ENCODE measurements at places on chromosomes 4 and X.

DNA sequence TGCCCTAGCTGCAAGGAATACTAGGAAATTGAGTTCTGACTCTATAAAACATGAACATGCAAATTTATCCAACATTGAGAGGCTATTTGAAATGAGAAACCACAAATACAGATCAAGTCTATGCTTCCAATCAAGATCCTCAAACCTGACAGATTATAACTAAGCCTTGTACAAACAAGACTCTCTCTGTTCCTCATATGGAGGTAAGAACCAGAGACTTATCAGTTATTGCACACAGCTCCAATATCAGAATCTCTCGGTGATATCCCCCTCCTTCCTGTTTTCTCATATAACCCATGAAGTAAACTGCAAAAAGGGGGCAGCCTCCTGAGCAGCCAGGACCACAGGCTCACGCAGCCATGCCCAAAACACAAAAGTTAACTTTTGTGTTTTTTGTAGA, 36.5 kb downstream of the FBXW7 start:
- DNase-seq = no peak

GRCh38 chr4:68209003-68209402, 36.5 kb downstream of the TMPRSS11B start:
- DNase-seq = no peak

- DNase-seq = no peak
Observed at GRCh38 chrX:134694333-134695322, 36.4 kb upstream of the PLAC1 start.

- no peak for DNase-seq
Observed at GRCh38 chr4:78640714-78641113, 89.1 kb downstream of the ANXA3 start.

DNA sequence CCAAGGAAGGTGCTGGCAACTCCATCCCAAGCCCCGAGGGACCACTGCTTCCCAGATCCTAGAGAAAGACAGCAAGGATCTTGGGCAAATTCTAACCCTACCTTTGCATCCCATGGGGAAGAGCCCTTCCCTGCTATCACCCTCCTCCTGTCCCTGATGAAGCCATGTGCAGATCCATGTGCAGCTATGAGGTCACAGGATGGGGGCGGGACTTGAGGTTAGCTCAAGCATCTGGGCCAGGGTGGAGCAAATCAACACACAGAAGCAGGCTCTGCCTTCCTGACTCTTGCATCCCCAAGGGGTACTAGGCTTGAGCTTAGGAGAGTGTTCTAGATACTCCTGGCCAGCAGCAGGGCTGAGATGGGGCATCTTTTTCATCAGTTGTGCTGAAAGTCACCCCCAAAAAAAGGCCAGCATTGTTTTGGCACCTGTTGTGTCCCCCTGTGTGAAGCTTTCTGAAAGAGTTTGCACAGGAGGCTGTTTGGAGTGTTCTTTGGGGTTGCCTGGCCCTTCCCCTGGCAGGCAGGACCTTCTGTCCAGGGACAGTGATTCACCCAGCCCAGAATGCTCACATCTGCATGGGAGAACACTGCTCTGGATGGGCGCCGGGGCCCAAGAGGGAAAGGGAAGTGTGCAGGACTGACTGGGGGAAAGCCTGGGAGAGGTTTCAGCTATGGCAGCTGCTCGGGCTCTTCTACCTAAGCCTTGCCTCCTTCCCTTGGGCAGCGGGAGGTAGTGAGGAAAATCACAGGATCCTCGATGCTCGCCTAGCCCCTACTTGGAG, 50.8 kb downstream of the PRPS1 start:
- no peak for DNase-seq

DNA sequence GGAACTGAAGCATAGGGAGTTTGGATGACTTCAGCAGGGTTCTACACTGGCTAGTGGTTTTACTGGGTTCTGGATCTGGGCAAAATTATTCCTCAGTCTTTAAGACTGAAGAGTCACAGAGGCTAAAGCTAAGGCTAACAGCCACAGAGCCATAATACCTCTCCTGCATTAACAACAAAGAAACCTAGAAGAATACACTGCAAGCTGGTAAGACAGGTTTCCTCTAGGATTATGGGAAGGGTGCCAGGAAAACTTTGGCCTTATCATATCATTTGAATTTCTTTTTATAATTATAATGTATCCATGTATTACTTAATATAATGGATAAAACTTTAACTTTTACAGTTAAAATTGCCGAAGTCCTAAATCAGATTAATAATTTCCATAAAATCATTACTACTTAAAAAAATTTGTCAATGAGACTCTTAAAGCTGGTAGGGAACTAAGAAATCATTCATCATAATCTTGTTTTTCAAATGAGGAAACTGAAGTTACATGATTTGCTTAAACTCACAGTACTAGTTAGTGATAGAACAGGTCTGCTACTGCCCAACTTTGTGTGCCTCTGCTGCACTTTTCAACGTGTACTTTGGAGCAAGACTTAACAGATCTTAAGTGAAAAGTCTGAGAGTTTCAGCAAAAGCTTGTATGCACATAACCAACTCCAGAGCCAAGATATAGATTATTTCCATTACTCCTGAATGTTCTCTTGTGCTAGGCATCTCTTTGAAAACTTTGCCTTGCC, 24.2 kb upstream of the PGRMC2 start:
- DNase-seq = no peak
